ENCODE measurements at places on chromosomes 16 and 17. TPM values are rescaled to one million over a fixed set of nuclear protein-coding genes. Genes with fewer than 3 reads are reported as not detected.

DNA sequence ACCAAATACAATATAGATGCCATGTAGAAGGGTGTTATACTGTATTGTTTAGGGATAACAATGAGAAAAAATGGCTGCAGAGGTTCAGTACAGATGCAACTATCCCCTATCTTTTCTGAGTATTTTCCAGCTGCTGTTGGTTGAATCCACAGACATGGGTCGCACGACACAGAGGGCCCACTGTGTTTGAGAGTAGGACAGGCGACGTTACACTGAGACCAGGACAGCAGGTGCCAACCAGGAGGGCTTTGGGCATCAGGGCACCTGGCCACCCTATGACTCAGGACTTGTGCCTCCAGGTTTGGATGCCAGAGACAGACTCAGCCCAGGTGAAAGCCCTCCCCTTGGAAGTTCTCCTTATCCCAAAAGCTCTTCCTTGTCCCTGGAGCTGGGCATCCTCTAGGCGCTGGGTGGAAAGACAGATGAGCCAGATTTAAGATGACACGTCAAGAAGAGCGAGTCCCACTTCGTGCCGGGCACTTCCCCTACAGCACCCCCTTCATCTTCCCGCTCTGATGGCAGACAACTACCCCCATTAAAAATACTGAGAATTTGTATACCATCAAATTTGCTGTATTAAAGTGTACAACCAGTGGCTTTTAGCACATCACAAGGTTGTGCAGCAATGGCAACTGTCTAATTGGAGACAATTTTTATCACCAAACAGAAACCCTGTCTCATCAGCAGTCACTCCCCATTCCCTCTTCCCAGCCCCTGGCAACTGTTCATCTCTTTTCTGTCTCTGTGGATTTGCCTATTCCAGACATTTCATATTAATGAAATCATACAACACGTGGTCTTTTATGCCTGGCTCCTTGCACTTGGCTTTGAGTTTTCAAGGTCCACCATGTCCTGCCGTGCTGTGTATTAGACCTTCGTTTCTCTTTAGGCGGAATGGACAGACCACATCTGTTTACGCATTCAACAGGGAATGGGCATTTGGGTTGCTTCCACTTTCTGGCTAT, 30.6 kb downstream of the TNFRSF13B start:
- no peak for DNase-seq

- DNase-seq, result no peak
These were observed 121.8 kb upstream of the NUDT7 start for GRCh38 chr16:77600555-77600954.

The CDRT15 gene
- not detected for total RNA-seq

The SRSF1 gene
- total RNA-seq, result 162 TPM
